Mucosa of gallbladder (tissue), 1 donor: ENCODE measurements at places on chromosomes 6 and 20.
A peak's percentile ranks its signal among the peaks of the same experiment; 100 is the strongest.

DNA sequence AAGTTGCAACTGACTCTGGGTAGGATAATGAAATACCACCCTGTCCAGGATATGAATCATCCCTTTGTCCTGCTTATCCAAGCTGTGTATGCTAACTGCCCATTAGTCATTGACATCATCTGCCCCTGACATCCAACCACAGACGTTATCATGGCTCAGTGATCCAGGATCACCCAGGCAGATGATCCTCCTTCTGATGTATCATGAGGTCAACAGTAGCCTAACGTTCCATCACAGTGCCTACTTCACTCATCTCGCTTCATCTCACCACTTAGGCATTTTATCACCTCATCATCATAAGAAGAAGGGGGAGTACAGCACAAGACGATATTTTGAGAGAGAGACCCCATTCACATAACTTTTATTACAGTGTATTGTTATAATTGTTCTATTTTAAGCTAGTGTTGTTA, 13.4 kb upstream of the BTN3A2 start:
- DNase-seq, result no peak

- no peak for DNase-seq
Measured at GRCh38 chr20:53943522-53944291, 126.7 kb downstream of the BCAS1 start.

GRCh38 chr20:58469616-58470015, 45.6 kb downstream of the APCDD1L start:
- no peak for DNase-seq

- DNase-seq, result no peak
Measured at GRCh38 chr6:4814212-4814611, 38.0 kb downstream of the CDYL start.

- DNase-seq, result no peak
Measured at GRCh38 chr6:104173668-104174067, 686.1 kb downstream of the HACE1 start.

- no peak for DNase-seq
Measured at GRCh38 chr6:166369782-166370181, 13.0 kb downstream of the MPC1 start.

DNA sequence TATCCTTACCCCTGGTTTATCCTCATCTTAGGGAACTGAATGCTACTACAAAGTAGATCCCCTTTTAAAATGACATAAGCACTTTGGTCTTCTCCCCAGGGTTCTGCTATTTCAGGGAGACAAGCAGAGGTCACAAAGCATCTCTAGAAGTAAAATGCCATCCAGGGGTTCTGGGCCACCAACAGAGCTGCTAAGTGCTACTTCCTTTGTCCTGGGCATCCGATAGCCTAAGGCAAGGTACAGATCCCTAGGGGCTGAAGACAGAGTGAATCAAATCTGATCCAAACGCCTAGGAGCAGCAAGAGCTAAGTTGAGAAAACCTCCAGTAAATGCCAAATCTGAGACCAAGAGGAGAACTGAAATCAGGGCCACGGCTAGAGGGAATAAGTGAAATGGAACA, 161.2 kb downstream of the PTPRT start:
- no peak for DNase-seq

- DNase-seq, result no peak
Measured at GRCh38 chr6:106253172-106253571, 72.4 kb downstream of the ATG5 start.

DNA sequence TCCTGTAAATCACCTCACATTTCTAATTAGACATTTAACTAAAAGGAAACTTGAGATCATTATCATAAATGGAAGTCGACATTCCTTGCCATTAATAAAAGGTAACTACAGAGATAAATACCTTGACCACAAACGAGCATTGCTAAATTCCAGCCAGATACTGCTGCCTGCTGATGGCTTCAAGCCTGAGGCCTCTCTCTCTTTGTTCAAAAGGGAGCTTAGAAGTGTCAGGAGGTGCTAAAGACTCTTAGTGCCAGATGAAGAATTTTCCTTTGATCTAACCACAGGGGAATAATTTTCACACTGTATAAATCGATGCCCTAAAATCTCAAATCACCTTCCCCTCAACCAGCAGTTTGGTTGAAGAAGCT, 248.2 kb upstream of the PMEPA1 start:
- DNase-seq, result no peak

DNA sequence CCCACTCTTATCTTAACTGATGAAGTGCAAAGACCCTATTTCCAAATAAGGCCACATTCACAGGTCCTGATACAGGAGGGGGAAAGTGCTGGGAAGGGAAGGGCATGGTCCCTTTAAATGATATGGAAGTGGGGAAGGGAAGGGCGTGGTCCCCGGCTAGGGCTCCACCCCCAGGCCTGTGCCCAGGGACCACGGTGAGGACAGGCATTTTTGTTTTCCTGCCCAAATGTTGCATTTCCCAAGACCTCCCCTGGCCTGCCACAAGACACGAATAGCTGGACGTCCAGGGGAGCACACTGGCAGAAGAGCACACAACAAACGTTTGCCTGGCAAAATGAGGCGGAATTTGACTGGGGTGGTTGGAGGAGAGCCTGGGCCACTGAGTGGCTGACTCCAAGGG, 16.1 kb upstream of the HFE start:
- DNase-seq, result no peak

- DNase-seq, result no peak
Measured at GRCh38 chr20:478010-478948, 15.9 kb upstream of the TBC1D20 start.

- no peak for DNase-seq
Measured at GRCh38 chr6:147933224-147933623, 409.4 kb upstream of the SASH1 start.

DNA sequence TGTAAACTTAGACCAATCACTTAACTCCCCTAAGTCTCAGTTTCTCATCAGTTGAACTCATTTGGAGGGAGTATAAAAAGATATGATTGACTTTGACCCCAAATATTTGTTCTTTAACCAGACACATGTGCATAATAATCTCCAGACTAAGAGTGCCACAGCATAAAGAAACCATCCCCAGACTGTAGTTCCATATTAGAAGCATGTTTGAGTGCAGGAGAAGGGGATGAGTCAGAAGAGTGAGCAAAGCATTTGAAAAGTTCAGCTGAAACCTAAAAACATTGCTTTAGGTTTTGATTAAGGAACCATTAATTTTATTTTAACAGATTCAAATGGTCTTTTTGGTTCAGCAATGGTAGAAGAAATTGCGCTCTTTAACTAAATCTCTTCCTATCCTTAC, 654.8 kb downstream of the UTRN start:
- DNase-seq, result no peak

DNA sequence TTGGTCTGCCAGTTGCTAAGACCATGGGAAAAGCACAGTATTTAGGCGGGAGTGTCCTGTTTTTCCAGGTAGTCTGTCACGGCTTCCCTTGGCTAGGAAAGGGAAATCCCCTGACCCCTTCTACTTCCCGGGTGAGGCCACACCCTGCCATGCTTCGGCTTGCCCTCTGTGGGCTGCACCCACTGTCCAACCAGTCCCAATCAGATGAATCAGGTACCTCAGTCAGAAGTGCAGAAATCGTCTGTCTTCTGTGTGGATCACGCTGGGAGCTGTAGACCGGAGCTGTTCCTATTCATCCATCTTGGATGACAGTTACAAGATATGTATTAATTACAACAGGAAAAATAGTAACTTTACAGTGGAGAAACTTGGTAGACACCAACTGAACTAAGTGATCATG, 188.2 kb downstream of the TPBG start:
- DNase-seq, result no peak

- no peak for DNase-seq
Measured at GRCh38 chr20:10374036-10374435, 60.0 kb downstream of the MKKS start.

DNA sequence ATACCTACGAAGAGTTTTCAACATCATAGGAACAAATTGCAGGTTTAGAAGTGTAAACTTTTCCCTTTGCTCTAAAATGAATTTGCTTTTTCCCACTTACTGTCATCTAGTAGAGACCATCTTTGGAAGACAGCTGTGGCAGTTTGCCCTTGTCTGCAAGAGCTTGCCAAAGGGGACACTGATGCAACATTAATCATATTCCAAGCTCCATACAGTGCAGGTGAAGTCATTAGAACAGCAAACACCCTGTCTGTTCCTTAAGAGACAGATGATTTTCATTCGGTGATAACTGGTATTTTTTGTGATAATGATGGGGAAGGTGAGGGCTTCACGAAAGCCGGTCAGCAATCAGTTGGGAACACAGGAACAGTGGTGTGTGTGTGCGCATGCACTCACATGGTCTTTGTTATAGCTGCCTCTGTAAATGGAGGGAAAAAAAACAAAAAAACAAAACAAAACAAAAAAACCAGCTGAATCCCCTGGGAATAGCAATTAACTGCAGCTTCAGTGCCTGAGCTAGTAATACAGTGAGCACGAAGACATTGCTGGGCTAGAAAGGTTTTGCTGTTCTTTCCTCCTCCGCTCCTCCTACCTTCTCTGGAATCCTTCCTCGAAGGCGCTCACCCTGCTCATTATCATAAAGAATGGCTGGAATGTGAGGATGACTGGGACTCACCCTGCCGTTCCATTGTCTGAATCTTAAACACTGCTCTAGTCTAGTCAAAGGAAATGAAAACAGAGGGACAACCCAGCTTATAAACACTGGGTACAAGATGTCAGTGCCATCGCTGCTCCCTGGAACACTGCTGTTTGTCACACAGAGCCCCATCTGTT, 35.2 kb upstream of the KIF13A start:
- no peak for DNase-seq

DNA sequence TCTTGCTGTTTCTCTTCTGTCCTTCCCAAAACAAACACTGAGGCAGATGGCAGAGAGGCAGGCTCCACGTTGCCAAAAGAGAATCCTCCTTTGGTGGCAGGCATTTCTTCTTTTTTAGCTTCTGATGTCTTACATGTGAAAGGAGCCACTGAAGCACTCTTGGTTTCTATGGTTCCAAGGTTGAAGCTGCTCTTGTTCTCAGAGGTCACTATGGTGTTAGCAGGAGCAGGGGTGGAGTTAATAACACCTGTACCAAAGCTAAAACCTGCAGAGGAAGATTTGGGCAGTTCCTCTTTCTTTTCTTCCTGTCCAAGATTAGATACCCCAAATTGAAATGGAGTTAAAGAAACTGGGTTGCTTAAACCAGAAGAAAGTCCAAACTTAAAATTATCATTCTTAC, 28.8 kb downstream of the FAM8A1 start:
- DNase-seq, result no peak

GRCh38 chr20:24911461-24911860, 37.6 kb upstream of the CST7 start:
- DNase-seq, result peak; percentile 5

- no peak for DNase-seq
Measured at GRCh38 chr6:12576389-12576788, 140.2 kb upstream of the PHACTR1 start.

GRCh38 chr6:11198663-11199603, 33.5 kb downstream of the NEDD9 start:
- DNase-seq, result no peak

DNA sequence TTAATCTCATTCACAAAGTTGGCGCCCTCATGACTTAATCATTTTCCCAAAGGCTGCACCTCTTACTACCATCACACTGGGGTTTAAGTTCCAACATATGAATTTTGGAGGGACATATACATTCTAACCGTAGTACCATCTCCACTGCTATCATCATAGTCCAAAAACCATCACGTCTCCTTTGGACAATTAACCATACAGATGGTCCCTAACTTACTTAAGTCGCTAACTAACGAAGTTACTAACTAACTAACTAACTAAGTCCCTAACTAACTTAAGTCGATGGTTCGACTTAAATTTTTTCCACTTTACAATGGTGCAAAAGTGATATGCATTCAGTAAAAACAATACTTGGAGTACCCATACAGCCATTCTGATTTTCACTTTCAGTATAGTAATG, 24.0 kb upstream of the TBC1D22B start:
- DNase-seq, result no peak

DNA sequence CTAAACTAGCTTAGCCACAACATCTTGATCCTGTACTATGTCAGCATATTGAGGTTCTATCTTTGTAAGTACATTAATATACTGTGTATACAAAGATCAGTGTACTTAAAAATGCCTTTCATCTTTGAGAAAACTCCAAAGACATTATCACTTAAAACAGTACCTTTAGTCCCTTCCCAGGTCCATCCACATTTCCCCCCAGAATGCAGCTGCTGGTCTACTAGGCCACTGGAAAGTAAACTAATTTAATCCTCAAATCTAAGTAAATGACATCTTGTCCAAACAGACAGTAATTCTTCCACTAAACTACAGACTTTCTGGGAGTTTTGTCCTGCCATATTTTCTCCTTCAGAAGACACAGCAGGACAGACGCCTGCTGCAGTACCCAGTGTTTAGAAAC, 68.7 kb downstream of the SYCP2 start:
- no peak for DNase-seq

- peak; percentile 43 for DNase-seq
Measured at GRCh38 chr20:53829255-53829723, 235.7 kb upstream of the ZNF217 start.

DNA sequence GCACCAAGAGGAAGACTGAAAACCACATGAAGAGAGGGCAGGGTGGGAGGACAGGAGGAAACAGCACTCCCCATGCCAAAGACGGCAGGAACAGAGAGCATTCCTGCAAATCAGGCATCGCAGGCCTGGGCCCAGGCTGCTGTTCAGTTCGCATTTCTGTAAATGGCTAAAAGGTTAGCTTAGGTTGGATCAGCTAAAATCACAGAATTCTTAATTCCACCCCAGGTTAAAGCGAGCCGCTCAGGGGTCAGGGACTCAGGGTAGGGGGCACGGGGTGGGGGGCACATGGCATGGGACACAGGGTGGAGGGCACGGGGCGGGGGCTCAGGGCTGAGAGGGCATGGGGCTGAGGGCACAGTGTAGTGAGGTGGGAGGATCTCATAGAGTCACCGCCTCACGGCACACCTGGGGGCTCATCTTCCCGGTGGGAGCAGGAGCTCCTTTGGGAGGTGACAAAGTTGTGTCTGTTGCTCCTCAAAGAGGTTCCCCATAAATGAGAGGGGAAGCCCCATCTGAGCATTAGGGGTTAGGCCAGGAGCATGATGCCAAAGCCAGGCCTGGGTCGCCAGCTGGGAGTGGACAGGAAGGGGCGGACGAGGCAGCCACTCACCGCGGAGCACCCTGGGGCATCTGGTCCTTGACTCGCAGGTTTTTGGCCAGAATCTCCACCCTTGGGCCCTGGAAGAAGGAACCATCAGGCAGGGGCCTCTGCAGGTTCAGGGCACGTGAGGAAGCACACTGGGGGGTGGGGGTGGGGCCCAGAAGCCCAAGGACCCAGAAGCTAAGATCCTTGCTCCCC, 200.7 kb downstream of the PREX1 start:
- no peak for DNase-seq

GRCh38 chr6:128528241-128528640, 7.8 kb upstream of the PTPRK start:
- no peak for DNase-seq

- no peak for DNase-seq
Measured at GRCh38 chr6:42366999-42367352, 84.8 kb downstream of the TRERF1 start.

- no peak for DNase-seq
Measured at GRCh38 chr6:83952830-83953229, 80.7 kb upstream of the MRAP2 start.

- DNase-seq, result no peak
Measured at GRCh38 chr20:41213150-41213820, 75.9 kb downstream of the PLCG1 start.

GRCh38 chr20:21129861-21130260, 4.0 kb downstream of the KIZ start:
- DNase-seq, result no peak
